ENCODE measurements at places on chromosomes 2 and 18.

DNA sequence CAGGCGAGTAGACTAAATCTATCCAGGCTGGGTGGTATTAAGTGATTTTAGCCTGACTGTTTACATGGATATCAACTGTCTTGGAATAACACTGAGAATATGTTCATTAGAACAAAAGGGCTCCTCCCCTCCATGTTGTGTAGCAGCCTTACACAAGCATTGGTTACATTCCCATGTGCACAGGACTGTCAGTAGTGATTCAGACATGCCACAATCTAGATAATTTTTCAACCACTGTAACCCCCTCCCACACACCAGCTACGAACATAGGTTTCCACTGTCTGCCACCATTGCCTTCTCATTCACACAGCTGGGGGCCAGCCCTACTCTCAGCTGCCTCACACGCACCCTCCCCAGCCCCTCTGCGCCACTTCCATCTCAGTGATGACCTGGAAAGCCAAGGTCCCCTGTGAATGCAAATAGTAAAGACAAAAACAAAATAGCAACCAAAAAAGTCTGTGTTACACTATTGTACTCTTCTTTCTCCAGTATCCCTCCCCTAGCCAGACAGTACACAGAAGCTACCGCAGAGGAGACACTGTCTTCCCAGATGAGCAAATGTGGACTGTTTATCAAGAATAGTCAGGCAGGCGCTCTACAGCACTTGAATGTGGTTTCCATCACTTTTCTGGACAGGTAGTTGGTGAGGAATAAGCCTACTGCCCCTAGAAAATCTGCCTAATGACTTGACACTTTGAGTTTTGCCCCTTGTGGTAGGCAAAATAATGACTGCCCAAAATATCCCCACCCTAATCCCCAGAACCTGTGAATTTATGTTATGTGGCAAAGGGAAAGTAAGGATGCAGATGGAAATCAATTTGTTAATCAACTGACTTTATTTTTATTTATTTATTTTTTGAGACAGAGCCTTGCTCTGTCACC lies 27.9 kb upstream of the TYMS start:
- DNase-seq = no peak

- no peak for DNase-seq
Observed at GRCh38 chr2:18312818-18313217, 247.6 kb downstream of the RDH14 start.

DNA sequence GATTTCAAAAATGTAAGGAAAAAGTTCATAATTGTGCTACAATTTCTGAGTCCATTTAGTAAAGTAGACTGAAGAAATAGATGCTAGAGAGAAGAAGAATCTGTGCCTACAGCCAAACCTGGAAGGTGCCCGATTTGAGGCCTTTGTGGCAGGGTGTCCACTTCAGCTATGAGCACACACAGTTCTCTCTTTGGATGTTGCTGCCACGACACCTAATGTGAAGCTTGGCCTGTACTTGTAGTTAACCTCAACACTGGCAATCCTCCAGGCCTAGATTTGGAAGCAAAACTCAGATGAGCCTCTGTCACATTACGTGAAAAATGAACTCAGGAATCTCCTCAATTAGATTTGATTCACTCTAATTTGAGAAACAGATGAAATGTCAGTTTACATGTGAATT lies 90.1 kb upstream of the LRP1B start:
- DNase-seq = no peak

DNA sequence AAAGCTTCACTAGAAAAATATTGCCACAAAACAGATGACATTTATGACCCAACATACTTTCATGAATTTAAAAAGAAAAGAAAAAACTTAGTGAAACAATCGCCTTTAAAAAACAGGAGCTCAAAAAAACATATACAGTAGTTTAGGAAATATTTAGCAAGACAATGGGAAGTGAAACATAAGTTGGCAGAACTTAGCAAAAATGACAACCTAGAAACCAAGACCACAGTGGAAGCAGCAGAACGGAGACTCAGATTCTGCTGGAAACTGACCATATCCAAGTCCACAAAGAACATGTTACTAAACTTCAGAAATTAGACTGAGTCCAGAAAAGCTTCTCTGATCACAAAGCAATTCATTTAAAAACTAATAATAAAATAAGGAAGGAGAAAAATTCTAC lies 41.8 kb upstream of the CTAGE1 start:
- DNase-seq = no peak

GRCh38 chr18:74395648-74396154 lies 61.4 kb downstream of the DIPK1C start:
- no peak for DNase-seq

DNA sequence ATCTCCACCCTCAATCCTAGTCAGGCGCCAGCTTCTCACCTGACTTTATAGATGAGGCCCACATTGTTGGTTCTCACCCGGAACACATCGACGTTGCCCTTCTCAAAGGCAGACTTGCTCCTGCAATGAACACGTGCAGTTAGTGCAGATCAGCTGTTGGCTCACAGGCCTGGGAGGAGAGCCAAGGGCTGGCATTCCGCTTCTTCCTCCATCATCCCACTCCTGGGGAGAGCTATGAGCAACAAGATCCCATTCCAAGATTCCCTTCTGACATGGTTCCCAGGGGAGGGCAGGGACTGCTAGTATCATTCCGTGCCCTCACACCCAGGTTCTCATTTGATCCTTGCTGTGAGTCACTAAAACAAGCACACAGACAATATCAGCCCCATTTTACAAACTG lies 15.1 kb downstream of the LOXHD1 start:
- DNase-seq = no peak

DNA sequence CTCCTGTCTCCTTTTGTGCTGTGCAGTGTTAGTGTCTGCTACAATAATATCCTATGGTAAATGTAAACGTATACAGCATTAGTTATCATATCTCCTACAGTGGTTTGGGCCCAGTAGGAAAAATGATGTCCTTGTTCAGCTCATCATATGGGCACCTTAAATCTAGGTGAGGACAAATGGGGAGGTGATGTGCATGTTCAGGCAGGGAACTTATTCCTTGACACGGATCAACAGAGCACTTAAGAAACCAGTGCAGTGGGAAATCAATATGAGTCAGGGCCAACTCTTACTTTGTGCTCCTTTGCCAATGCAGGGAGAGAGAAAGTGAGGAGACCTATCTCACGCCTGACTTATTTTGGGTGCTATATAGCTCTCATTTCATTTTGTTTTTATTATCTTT lies 76.4 kb downstream of the KLHL14 start:
- no peak for DNase-seq

- DNase-seq = no peak
Observed at GRCh38 chr2:120398996-120399888, 53.3 kb downstream of the INHBB start.

DNA sequence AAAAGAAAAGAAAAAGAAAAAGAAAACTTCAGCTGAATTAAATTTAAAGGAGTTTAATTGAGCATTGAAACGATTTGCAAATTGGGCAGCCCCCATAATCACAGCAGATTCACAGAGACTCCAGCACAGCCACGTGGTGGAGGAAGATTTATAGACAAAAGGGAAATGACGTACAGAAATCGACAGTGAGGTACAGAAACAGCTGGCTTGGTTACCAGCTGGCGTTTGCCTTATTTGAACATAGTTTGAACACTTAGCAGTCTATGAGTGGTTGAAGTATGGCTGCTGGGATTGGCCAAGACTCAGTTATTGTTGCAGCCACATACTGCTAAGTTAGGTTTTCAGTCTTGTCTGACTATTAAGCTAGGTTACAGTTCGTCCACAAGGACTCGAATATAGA lies 312.2 kb upstream of the SLC14A2 start:
- no peak for DNase-seq

- no peak for DNase-seq
Observed at GRCh38 chr2:179898873-179899272, 37.5 kb upstream of the ZNF385B start.

DNA sequence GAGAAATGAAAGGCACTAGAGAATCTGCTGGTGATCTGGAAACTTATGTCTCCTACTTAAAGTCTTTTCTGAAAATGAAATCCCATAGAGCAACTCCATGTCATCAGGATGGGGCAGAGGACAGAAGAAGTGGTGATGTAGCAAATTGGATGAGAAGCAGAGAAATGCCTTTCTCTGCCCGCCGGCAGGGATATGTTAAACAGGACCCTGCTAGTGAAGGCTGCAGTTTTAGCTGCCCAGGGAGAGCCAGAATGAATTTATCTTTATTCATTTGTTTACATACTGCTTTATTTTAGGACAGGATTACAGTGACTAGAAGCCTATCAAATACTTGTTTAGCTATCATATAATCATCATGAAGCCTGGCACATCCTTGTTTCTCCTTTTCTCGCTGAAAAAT lies 247.0 kb downstream of the DOK6 start:
- no peak for DNase-seq
